ENCODE measurements at places on chromosomes 5 and 9.

- DNase-seq: no peak
These were observed 85.0 kb downstream of the WDR41 start for GRCh38 chr5:77407152-77407551.

DNA sequence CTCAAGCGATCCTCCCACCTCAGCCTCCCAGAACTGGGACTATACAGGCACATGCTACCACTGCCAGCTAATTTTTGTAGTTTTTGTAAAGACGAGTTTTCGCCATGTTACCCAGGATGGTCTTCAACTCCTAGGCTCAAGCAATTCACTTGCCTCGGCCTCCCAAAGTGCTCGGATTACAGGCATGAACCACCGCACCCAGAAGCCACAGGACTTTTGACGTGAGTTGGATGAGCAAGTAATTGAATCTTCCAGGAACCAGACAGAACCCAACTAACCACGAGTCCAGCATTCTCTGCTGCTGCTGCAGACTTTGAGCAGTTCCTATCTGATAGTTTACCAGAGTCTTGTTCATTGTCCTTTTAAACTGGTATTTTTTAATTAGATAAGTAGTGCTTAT is 9.6 kb upstream of the ATP6V0E1 start:
- DNase-seq: no peak

GRCh38 chr5:170135796-170136490 is 30.2 kb downstream of the FOXI1 start:
- peak; percentile 38 for DNase-seq

GRCh38 chr5:150153957-150154617 is 1.6 kb downstream of the PDGFRB start:
- DNase-seq: peak; percentile 74

DNA sequence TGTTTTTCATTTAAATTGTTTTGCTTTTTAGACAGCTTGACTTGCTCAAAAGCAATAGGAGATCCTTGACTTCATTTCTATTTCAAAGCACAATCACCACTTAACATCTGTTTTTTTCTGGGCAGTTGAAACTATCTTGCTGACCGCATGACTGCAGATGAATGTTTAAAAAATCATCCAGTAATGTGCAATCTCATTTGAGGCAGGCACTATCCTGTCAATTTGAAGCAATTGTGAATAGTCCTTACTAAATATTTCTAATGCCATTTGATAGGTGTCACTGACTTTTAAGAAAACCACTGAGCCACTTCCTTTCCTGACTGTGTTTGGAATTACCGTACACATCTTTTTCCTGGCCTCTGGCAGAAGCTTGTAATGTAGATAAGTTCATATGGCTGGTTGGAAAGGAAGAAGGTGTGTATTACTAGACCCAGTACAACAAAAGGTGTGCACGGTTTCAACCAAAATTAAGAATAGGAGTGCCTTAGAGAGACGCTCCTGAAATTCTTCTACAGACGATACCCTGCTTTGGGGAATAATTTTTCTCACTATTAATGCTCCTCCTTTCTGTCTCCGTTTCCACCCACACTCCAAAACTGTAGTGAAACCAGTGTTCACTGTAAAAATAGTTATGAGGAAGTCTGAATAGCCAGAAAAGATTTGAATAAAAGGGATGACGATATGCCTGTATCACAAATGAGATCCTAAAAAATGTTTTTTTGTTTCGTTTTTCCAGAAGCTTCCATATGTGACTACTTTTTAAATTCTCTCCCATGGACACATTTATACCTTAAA is 136.7 kb upstream of the MOCS2 start:
- DNase-seq: no peak

DNA sequence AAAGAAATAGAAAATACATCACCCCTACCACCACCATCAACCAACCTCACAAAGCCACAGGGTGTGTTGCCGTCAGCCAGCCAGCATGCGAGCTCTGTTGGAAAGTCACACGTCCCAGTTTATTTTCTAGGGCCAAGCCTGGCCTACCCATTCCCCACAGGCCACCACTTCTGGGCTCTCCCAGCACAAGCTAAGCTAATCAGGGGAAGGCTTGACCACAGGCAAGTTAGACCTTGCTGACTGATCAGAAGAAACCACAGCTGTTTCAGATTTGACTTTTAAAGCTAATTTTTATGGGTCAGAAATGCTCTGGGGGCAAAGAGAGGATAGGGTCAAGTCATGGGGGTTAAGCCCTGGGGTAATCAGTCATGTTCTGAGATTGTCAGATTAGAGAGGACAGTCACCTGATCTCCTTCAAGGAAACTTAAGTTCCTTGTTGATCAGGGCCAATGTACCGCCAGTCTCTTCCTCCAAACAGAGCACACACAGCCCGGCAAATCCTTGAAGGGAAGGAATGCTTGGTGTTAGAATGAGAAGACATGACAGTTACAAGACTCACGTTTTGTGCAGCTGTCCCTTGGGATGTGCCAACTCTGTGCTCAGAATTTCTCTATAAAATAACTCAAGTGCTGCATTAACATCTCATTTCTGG is 7.6 kb downstream of the SHB start:
- no peak for DNase-seq

DNA sequence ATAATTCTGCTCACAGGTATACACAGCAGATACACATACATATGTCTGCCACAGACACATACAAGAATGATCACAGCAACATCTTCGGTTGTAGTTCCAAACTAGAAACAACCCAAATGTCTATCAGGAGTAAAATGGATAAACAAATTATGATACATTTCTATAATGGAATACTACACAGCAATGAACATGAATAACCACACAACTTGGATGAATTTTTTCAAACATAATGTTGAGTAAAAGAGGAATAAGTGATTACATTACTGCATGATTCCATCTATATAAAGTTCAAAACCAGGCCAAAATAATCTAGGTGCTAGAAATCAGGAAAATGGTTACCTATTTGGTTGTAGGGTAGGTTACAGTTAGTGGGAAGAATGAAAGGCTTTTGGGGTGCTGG is 4.6 kb upstream of the EGFLAM start:
- DNase-seq: no peak

GRCh38 chr5:55636683-55637082 is 75.4 kb downstream of the SLC38A9 start:
- DNase-seq: peak; percentile 14

GRCh38 chr9:108211411-108211955 is 644.3 kb downstream of the ACTL7B start:
- no peak for DNase-seq

DNA sequence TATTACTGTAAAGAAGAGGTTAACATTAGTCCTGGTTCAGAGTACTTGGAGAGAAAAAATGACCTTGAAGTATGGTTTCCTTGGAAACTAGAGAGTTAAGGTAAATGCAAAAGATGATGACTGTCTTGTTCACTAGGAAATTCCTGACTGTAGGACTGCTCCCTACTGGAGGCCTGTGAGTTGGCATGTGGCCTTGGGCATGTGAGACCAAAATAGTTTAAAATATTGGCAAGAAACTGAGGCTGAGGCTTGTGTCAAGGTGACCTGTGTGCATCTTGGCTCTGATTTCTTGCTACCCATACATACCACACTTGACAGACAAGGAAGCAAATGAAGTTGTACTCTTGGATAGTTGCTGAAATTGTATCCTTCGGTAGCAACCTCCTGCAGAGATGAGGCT is 96.5 kb downstream of the TARS1 start:
- no peak for DNase-seq

DNA sequence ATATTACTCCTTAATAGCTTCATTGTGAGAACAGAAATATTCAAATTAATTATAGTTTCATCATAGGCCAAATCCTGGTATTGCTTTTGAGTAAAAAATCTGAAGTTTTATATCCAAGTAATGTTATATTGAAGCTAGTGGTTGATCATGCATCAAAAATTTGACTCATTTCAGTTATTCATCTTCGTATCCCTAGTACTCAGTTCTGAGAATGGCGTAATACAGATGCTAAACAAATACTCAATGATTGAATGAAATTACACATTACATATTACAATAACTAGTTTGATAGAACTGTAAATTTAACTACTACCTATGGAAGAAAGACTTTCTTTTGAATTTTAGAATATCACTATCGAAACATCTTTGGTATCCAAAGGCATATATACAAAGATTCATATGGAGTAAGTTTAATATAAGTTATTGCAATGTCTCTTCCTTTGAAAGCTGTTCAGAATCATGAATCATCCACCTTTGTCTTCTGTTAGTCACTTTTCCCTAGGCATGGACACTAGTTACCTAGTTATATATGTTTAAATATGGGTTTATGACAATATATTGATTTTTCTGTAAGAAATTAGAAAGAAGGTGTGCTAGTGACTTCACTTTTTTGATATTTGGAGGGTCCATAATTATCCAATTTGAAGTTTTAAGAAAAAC is 5.0 kb upstream of the ZNF462 start:
- no peak for DNase-seq

DNA sequence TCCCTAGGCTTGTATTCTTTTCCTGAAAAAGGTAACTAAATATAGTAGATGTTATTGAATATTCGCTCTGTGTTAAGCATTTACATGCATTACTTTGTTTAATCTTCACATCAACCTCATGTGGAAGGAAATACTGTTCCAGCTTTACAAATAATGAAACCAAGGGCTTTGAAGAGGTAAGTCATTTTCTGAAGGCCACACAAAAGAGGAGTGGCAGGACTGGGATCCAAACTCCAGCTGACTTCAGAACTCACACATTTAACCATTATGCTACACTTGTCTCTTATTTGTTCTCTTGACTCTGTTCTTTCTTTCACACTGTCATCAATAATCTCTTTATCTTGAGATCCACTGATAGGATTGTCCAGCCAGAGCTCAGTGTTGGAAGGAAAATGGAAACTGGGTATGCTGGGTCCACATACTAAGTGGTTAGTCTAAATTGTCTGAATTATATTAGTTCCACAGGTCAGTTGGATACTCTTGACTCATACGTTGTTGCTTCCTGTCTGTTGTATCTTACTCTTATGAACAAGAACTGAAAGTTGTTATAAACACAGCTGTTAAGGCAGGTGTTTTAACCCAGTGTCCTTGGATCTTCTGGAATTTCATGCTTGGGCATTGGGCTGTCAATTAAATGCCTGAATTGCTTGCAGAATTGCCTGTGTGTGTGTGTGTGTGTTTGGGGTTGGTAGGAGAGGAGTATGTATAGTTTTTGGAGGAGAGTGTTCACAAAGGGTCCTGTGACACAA is 65.6 kb downstream of the TLE4 start:
- DNase-seq: no peak

DNA sequence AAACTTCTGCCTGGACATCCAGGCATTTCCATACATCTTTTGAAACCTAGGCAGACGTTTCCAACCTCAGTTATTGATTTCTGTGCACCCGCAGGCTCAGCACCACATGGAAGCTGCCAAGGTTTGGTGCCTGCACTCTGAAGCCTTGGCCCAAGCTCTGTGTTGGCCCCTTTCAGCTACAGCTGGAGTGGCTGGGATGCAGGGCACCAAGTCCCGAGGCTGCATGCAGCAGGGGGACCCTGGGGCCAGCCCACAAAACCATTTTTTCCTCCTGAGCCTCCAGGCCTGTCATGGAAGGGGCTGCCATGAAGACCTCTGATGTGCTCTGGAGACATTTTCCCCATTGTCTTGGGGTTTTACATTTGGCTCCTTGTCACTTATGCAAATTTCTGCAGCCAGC is 49.9 kb downstream of the NFX1 start:
- DNase-seq: no peak

DNA sequence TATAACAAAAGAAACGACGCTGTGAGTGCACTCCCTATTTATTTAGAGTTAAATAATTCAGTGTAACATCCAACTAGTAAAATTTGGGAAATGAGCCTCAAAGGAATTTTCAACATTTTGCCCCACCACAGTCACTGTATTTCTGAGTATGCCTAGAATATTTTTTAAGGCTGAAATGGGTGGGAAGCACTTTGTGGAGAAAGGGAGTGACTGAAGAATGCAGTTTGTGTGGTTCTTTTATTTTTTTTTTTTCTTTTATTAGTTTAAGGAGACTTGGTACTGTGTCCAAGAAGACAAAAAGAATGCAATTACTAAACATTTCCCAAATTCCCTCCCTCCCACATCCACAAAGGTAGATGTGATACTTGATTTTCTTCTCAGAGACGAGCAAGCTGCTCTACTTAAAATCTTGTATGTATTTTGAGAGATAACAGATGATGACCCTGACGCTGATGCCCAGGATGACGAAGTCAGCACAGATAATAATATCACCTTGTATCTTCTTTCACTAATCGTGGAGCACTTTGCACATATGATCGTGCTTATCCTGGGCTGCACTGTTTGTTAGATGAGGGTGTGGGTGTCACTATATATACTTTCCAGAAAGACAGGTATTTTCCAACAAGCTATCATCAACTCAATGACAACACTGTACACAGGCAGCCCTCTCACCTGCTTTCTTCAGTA is 586.3 kb downstream of the RAB3C start:
- DNase-seq: no peak

DNA sequence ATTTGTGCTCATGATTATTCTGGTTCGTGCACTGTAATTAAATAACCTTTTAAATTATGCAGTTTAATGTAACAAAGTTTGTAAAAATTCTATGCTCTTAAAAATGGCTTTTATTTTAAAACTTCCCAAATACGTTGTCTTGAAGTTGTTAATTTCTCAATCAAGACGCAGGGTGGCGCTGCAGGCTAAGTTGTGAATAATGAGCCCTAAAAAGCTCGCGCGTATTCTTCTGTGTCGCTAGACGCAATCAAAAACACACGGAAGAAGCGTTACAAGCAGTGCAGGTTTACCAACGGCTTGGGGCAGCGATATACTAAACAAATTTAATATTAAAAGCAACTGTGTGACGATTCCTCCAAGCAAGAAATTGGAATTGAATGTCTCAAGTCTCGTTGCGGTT is at the start of gene PCDHB4:
PCDHB4 (plus strand) TSS at position 256 of the 400 bp plus-strand sequence. CDS start 181 bp downstream, outside the sequence.
- DNase-seq: peak; percentile 2

DNA sequence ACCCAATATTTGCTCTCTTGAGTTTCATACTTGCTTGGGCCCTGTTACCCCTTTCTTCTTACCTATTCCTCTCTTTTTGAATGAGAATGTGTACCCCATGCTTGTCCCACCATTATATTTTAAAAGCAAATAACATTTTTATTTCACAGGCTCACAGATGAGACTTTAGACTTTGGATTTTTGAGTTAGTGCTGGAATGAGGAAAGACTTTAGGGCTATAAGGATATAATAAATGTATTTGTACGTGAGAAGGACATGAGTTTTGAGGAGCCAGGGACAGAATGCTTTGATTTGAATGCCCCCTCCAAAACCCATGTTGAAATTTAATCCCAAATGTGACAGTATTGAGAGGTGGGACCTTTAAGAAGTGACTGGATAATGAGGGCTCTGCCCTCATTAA is 33.1 kb upstream of the TNPO1 start:
- no peak for DNase-seq

- no peak for DNase-seq
These were observed 16.6 kb downstream of the ARRDC3 start for GRCh38 chr5:91366551-91366950.

GRCh38 chr5:168879331-168879730 is 300.2 kb upstream of the PANK3 start:
- no peak for DNase-seq

DNA sequence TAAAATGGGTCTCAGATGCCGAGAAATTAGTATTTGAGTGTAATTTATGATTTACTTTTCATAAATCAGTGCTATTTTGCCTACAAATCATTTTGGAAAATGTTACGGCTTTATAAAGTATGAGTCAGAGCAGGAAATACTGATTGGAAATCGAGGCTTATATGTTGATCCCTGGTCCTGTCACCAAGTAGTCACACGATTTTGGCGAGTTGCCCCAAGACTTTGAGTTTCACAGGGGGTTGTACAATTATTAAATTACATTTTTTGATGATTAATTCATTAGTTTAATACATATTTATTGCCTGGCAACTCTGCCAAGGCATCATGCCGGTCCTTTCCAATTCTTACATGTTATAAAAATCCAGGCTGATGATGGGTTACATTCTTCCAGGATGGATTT is 443.9 kb upstream of the KLF4 start:
- DNase-seq: no peak

GRCh38 chr5:142779163-142779840 is 9.1 kb downstream of the ARHGAP26 start:
- no peak for DNase-seq

Measured in NB4 (cell line).